BE2C (cell line): ENCODE measurements at places on chromosomes 5 and 9.
A peak's percentile ranks its signal among the peaks of the same experiment; 100 is the strongest.

- DNase-seq: no peak
Measured at GRCh38 chr5:119828541-119828940, 199.2 kb downstream of the FAM170A start.

DNA sequence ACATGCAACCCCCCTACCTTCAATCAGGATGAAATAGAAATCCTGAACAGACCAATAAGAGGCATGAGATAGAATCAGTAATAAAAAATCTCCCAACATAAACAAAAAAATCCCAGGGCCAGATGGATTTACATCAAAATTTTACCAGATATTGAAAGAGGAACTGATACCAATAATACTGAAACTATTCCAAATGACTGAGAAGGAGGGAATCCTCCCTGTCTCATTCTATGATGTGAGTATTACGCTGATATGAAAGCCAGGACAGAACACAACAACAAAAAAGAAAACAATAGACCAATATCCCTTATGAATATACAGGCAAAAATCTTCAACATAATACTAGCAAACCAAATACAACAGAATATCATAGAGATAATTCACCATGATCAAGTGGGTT, 109.0 kb upstream of the SMC2 start:
- DNase-seq: no peak

GRCh38 chr9:90259311-90260246, 383.0 kb downstream of the DIRAS2 start:
- no peak for DNase-seq

DNA sequence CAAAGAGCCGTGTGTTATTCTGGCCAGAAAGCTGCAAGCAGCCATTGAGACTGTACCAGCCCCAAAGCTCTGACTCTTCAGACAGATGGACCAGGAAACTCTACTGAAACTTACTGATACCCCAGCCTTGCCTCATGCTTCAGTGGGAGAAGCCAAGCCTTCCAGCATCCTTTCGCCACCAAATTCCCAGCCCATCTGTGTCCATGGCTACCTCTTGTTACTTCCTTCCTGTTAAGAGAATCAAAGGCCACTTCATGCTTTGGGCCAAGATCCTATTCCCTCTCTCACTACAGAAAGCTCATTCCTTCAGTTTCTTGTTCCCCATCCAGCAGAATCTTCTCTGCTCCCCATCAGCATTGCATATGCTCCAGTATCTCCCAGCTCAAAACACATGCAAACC, 46.9 kb upstream of the FREM1 start:
- DNase-seq: no peak

DNA sequence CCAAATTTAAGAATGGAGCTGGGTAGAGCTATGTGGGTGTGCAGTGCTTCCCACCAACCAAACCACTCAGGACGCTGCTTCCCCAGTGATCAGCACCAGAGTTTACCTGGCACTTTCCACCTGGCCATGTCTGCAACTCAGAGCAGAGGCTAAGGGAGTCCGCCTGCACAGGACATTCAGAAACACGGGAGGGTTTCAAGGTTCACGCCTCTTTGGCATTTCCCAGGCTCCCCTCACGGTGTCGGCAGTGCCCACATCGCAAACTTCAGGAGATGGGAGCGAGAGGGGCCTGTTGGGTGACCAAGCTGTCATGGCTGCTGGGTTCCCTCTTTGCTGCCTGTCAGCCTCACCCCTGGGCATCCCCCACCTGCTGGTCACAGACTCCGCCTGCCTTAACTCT, 161.5 kb downstream of the NXNL2 start:
- no peak for DNase-seq

DNA sequence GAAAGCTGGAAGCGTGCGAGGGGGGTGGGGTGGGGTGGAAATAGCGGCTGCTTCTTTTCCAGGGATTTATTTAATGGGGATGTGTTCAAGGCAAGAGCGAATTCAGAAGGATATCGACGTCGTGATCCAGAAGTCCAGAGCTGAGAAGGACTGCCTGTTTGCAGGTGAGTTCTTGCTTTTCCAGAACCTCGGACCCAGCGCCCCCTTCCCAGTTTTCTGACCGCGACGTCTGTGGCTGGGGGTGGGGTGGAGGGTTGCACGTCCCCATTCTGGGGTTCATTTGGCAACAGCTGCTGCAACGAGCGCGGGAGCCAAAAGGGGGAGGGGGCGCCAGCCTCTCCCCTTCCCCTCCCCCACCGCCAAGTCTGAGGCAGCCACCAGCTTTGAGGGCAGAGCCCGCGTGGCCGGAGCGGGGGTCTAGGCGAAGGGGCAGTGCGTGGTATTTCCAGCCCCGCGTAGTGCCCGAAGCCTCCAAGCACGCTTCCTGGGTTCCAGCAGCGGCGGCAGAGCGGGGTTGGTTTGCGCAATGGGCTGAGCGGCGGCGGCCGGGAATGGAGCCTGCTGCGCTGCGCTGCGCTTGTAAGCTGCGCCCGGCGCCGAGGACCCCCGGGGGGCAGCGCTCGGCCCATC, 701 bp downstream of the PARP8 start:
- DNase-seq: peak; percentile 51
